ENCODE measurements at places on chromosomes 1 and 21.

DNA sequence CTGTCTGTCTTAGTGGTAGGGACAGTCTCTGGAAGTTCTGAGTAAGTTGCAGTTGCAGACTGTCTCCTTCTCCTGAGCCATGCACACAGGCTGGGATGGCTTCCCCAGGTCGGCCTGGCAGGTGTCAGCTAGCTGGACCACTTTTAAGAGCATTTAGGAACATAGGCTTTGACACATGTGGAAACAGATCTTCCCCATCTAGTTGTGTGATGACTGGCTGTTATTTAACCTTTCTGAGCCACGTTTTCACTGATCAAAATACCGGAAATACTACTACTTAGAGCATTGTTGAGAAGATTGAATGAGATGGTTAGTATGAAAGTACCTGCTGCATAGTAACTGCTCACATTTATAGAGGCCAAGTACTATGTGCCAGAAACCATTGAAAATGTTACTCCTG, 6.2 kb upstream of the MAPKAPK2 start:
- DNase-seq: no peak

GRCh38 chr1:89538361-89538760, 13.7 kb downstream of the LRRC8B start:
- DNase-seq: no peak

DNA sequence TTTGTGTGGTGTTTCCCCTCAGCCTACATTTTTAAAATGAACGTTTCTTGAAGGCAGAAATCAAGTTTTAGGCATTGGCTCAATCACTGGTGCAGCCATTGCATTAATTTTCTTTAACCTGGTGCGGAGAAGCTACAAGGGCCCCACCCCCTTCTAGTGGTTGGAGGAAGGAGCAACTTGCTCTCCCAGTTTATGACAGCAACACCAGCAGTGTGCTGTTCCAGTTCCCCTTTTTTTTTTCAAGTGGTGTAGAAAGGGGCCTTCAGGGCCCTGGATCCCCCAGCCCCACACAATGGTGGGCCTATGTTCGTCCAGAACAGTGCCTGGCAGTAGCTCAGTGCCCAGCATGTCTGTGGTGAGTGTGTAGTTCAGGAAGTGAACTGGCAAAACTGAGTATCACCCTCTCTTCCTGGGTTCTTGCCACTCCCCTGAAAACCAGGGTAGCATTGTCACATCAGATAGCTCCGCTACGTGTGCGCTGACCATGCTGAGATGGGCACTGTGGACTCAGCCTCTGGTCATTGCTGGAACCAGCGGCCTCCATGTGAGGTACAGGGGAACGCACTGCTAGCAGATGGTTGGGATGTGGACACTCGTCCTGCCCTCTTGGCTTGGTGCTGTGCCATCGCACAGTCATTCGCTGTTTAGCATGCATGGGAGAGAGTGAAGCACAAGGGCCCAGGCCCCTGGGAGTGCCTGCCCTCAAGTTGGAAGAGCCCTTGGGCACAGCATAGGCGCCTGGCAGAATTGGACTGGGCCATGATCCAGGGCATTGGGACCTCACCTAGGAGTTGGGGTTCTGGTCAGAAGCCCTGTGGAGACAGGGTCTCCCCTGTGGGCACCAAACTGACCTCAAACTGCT, 7.2 kb downstream of the ARF1 start:
- DNase-seq: no peak

GRCh38 chr1:59967780-59968179, 41.2 kb upstream of the CYP2J2 start:
- DNase-seq: no peak

DNA sequence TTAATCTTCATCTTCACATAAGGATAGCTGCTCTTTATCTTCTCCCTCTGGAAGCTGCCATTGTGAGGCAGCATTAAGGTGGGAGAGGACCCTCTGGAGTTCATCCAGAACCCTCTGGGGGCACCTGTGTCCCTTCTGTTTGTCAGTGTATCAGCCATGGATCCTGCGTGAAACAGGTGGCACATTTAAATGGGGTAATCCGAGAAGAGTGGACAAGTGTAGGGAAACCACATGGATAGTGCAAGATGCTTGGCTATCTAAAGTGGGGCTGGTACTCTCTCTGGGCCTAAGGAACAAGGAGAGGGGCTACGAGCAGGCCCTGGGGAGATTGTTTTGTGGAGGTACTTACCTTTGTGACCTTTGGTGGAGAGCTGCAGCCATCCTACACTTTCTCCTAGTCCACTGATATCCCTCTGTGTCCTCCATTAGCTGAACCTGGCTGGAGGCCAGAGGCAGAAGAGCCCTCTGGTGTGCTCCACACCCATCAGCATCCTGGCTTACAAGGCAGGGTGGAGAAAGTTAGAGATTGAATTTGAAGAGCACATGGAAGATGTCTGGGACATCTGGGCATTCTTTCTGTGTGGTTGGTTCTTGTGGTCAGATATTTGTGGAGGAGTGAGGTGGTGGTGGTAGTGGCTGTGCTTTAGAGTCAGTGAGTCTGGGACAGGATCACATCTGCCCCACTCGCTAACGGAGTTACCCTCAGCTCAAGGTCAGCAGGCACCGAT, 117.7 kb downstream of the FGGY start:
- no peak for DNase-seq

- no peak for DNase-seq
These were observed 2.4 kb downstream of the ZMYND12 start for GRCh38 chr1:42453386-42453785.

- DNase-seq: no peak
These were observed 80.5 kb upstream of the CNIH3 start for GRCh38 chr1:224535641-224536040.

Data from T follicular helper cell (primary cell).